ENCODE measurements at places on chromosomes 13 and 19.

DNA sequence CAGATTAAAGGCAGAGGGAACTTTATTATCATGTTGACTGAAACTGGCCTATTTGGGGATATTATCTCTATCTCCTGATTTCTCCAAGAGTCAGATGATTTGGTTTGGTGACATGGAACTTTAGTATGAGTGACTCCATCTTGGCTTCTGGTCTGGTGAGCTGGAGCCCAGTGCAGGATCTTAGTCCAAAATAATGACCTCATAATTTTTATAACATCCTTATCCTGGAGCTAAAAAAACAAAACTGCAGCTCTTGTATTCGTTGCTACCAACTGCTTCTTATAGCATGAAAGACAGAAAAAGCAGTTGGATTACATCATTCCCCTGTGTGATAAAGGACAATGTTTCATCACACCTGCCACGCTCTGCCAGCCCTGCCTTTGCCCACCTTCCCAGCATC, 39.3 kb upstream of the RNF17 start:
- peak; percentile 12 for DNase-seq

DNA sequence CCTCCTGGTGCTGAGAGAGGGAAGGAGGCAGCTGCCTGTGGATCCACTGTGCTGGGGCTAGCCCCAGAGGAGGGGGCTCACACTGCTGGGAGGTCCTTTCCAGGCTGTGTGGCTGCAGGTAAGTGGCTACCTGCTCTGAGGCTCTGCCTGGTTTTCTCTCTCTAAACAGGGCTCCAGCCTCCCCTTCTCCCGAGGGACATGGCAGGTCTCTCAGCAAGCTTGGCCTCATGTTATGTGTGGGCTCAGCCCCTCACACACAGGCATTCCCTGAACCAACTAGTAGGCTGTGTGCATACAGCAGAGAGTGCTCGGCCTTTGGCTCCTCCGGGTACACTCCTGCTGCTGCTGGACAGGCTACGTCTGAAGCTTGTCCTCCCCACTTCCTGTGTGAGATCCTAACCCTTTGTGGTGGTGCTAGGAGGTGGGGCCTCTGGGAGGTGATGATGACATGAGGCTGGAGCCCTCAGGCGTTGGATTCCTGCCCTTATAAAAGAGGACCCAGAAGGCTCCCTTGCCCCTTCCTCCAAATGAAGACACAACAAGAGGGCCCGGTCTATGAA, 4.2 kb downstream of the ZNF835 start:
- DNase-seq = no peak

DNA sequence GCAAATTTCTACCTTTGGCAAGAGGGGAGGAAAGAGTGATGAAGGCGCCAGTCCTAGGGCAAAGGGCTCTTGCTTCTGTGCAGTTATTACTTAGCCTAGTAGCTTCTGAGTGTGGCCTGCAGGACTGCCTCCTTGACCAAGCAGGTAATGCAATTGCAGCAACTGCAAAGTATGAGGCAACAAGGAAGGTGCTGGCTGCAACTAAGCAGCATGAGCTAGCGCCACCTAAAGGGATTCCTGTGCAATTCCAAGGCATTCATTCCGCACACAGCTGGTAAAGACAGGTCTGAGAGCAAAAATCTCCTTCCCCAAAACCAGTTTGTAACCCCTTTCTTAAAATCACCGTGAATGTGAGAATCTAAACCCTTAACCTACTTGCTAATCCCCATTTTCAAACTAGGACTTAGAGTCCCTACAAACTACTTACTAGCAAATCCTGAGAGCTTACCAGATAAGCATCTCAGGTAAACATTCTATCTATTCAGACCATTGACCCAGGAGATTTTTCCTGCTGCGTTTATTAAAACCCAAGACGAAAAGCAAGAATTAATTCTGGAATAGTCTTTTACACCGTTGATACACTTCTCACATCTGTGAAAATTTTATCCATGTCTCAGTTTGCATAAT, 62.9 kb downstream of the DCT start:
- DNase-seq = peak; percentile 26

GRCh38 chr13:46160471-46161066, 21.4 kb downstream of the LCP1 start:
- DNase-seq = peak; percentile 75

- DNase-seq = no peak
These were observed 506.7 kb upstream of the GPC6 start for GRCh38 chr13:92719868-92720267.

DNA sequence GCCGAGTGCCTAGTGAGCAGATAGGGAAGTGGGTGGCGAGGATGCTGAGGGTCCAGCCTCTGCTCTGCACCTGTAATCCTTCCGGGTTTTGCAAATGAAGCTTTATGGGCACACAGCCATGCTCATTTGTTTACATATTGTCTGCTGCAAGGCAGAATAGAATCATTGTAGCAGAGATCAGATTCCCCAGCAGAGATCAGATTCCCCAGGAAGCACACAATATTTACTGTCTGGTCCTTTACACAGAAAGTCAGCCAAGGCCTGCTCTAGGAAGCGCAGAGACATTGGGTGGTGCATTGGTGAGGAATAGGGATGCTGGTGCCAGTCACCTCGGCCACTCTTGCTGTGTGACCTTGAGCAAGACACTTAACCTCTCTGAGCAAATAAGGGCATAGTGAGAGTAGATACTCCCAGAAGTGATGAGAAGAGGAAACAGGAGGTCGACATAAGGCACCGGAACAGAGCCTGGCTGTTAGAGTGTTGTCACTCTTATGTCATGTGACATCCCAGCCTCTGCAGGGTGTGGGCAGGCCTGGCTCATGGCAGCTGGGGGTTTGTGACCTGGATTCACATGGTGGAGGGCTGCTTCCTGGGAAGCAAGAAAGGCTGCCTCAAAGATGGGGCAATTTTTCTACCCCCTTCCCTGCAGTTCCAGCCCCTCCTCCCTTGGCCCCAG, 25.6 kb downstream of the CARM1 start:
- DNase-seq = peak; percentile 81

GRCh38 chr13:28560612-28561011, 65.7 kb upstream of the FLT1 start:
- no peak for DNase-seq

GRCh38 chr13:67506407-67506806, 276.3 kb upstream of the PCDH9 start:
- DNase-seq = no peak

DNA sequence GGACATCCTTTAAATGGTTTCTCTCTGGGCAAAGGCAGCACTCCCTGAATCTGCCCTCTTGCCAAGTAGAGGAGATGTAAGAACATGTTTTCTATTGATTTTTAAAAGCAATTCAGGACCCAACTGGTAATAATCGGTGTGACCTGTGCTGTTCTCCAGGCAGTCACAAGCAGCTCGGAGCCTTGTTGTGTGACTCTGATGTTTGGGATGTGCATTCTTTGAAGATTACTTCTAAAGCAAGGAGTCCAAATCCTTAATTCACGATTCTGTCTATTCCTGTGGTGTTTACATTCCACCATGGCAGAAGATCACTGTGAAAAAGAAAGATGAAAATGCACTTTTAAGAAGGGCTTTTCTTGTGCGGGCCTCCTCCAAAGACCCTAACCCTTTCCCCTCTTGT, 122.3 kb upstream of the ZNF536 start:
- no peak for DNase-seq

DNA sequence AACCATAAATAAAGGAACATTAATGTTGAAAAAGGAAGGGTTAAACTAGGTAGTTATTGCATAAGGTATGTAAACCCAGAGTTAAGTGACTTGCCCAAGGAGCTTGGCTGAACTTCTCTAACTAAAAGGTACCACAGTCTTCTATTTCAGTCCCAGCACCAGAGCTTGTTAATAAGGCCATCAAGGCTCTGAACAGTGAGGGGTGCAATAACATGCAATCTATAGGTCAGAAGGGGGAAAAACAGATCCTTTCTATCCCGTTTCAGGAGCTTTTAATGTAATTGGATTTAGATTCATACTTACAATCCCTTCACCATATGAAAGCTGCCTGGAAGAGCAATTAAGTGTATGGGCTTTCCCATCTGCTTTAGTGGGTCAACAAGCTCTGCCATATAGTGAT, 441.5 kb upstream of the SPRY2 start:
- DNase-seq = no peak

DNA sequence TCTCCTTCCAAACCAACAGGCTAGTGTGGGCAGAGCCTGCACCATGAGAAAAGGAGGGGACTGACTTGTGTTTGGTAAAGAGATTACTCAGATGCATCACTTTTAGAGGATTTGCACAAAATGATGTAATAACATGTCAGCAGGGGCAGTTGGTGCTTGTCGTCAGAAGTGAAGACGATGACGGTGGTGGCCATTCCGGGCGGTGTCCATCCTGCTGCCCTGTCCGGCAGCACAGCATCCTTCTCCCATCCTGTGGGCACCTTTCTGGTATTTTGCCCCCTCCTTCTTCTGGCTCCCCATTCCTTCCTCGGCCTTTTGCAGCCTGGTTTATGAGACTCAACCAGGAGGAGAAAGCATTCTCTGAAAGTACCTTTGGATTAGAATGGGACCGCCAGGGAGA, 160.1 kb downstream of the TEX29 start:
- DNase-seq = no peak

DNA sequence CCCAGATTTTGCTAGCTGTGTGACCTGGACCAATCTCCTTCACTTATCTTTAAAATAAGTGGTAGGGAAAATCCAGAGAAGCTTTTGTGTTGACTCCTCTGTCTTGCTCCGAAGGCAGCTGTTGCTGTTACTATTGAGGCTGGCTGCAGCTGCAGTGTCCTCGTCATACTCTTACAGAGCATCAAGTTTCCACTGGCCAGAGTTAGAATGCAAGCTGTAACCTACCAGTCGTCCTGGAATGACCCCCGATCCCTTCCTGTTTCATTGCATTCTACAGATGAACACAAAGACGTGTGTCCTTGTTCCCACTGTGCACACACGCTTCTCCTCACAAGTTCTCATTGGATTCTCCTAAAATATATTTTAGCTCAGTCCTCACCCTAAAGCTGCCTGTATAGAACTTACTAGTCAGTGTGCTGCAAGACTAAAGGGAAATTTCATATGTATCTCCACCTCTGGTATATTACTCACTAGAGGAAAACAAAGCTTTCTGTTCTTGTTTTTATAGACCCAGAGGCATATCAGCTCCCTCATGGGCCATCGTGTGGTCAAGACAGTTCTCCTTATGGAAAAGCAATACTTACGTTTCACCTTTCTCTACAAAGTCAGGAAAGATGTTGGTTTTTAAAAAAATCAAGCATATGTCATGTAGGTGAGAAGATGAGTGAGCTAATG, 589.8 kb downstream of the LMO7 start:
- no peak for DNase-seq

DNA sequence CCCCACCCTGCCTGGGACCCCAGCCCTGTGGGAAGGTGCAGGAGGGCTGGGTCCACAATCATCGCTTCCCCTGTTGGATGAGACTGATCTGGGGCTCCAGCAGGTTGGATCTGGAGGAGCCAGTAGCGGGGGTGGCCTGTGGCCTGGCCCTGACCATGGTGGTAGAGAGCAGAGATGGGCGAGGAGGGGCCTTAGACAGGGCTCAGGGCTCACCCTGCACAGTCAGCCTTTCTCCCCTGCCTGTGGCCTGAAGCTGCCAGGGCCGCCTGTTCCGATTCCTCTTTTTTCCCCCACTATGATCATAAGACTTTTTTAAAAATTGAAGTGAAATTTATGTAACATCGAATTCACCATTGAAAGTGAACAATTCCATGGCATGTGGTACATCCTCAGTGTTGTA, 18.2 kb downstream of the SIN3B start:
- DNase-seq = peak; percentile 79

GRCh38 chr13:75760131-75761021, 124.2 kb downstream of the LMO7 start:
- no peak for DNase-seq

- peak; percentile 22 for DNase-seq
These were observed 6.8 kb downstream of the ZNF134 start for GRCh38 chr19:57620673-57621348.

- DNase-seq = no peak
These were observed 111.1 kb downstream of the COG6 start for GRCh38 chr13:39766464-39767158.

DNA sequence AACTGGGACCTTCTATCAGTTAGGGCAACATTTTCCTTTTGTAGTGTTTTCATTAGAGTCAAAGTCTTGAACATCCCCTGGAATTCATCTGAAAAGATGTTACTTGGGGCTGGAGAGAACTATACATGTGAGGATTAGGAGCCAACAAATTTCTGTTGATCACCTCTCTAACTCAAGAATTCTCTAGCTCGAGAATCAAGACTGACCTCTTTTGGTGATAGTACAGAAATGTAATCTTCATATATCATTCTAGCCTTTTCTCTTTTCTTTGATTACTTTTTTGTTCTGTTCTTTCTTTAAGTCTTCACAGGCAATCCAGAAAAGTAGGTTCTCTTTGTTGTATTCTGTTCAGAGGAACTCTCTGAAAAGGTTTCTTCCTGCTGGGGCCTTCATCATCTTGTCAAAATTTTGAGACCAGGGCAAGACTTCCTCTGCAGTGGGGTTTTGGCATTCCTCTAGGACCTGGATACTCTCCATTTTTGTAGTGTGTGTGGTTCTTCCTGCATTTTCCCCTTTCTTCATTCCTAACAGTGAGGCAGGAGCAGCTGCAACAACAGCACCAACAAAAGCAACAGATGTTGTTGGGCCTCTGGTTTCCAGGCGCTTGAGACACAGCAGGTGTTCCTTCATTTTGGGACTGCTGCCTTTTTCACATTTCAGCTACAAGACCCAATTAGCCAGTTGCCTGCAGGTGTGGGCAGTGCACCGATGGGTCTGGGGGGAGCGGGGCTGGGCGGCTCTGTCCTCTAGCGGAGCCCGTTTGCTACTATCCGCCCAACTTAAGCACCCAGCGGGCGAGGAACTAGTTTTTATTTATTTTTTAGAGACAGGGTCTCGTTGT, 26.2 kb downstream of the ELF1 start:
- no peak for DNase-seq

- no peak for DNase-seq
These were observed 184.1 kb downstream of the HS6ST3 start for GRCh38 chr13:96274046-96274445.

DNA sequence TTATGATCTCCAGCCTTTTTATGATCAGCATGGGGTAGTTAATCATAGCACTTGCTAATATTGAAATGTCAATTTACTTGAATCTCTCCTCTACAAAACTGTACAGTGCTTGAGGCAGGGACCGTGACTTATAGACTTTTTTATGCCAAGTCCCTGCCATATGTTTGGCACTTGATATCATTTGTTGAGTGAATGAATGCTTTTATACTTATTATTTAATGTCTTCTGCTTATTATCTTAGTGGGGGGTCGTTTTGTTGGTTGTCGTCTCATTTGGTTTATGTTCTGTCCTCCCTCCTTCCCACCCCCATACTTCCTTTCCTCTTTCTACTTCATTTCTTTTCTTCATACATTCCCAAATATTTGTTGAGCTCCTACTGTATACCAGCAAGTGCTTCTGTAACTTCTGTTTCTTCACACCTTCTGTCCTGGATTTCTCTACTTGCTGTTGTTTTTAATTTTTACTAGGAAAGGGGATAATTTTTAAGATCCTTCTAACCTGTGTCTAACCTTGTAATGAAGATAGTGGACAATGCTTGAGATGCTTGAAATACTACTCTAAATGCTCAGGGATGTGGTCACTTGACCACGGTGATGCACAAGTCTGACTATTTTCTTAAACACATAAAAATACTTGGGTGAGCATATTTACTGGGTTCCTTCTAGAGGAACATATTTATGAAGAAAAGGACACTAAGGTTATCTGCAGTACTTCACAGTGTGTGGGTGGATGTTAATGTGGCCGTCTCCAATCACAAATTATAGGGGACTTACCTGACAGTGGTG, 223.8 kb downstream of the TDRD3 start:
- no peak for DNase-seq

- DNase-seq = no peak
These were observed 448.9 kb downstream of the DCT start for GRCh38 chr13:94030415-94031119.

Measured in MV-4-11 (cell line).